Fibroblast of villous mesenchyme (primary cell): ENCODE measurements at places on chromosomes 5 and 9. TPM values are rescaled to one million over a fixed set of nuclear protein-coding genes. Genes with fewer than 3 reads are reported as not detected.

GRCh38 chr9:106960258-106960657, 97.3 kb downstream of the ZNF462 start:
- DNase-seq = no peak

- no peak for DNase-seq
Observed at GRCh38 chr9:14243514-14244042, 70.4 kb downstream of the NFIB start.

DNA sequence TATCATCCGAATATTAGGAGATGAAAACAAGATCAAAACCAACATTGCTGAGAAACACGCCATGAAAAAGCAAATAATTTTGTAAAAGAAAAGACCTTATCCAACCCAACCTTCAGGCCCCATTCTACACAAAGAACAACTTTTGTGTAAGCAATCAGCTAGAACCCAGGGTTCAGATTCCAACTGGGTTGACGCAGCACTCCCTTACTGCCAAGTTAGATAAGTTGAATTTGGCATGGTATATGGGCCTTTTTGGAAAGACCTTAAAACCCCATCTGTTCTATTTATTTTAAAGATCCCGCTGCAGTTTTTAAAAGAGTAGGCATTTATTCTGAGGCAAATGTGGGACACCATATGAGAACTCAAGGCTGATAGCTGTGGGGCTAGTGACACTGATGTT, 2033.8 kb upstream of the WWC1 start:
- no peak for DNase-seq

GRCh38 chr5:1235379-1235778, 10.2 kb downstream of the SLC6A18 start:
- no peak for DNase-seq

DNA sequence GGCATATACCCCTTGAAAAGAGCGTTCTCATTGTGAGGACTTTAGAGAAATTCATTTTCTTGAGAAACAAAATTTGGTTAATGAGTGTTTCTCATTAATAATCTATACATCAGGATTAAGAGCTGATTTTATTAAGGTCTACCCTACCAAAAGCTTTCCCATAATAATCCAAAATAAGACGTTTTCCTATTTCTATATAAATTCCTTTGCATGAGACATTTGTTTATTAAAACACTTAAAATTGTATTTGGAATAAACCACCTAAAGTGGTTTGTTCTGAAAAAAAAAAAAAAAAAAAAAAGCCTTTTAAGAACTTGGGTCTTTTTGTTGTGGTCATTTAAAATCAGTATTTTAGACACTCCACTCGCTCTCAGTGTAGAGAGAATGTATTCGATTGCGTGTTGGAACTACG, 695 bp upstream of the TMOD1 start:
- no peak for DNase-seq

GRCh38 chr9:33637881-33638280, 113.8 kb downstream of the ANKRD18B start:
- no peak for DNase-seq

- no peak for DNase-seq
Observed at GRCh38 chr5:93755716-93756115, 14.3 kb upstream of the POU5F2 start.

DNA sequence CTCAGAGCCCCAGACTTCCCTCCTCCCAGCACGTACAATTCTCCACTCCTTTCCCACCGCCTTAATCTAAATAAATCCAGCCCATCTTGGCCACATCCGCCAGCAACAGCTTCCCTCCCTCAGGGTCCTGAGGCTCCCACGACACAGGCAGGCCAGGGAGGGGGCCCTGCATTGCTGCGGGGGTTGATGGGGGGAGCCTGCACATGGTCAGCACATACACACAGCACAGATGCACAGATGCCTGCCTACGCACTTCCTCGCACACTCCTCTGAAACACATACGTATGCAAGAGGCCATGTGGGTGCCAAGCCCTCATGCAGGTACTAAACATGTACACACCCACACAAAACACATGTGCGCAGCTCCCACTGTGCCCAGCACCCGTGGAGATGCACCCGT, 14.8 kb downstream of the PDGFRB start:
- peak; percentile 99 for DNase-seq

DNA sequence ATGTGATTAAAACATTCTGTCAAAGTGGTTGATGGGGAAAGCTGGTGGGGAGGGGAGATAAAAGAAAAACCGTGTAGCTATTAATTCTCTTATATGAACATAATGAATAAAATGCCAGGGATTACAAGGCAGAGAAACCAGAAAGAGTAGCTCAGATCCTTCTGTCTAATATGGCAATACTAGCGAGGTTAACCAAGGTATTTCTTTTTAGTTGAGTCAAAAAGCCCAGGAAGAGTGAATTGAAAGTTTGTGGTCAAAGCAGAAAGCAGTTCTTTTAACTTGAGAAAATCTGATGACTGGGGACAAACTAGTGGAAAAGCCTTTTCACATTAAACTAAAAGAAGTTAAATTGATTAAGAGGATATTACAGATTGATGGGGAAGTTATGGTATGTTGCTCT, 76.0 kb downstream of the ERBIN start:
- DNase-seq = no peak

GRCh38 chr5:172412724-172413286, 41.5 kb downstream of the SH3PXD2B start:
- DNase-seq = peak; percentile 97

- peak; percentile 66 for DNase-seq
Observed at GRCh38 chr9:13427587-13427986, 148.1 kb upstream of the MPDZ start.

GRCh38 chr9:84945878-84946538, 276.5 kb downstream of the NTRK2 start:
- no peak for DNase-seq

- no peak for DNase-seq
Observed at GRCh38 chr5:150118561-150119229, 32.3 kb upstream of the CSF1R start.

DNA sequence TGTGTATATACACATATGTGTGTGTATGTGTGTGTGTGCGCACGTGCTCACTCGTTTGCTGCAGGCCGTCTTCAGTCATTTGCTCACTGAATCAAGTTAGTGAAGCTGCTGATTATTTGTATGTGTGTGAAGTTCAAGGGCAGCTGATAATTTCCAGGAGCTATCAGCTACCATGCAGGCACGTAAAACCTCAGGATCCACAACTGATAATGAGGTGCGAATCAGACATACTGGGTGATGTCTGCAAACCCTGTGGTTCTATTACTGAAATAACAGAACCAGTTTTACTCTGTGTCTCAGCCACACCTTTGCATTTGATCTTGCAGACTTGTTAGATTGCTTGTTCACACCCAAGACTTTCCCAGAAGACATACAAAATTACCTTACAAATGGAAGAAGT, 257.6 kb downstream of the TAF11L14 start:
- no peak for DNase-seq

- DNase-seq = peak; percentile 71
Observed at GRCh38 chr9:107684224-107684623, 194.7 kb upstream of the KLF4 start.

DNA sequence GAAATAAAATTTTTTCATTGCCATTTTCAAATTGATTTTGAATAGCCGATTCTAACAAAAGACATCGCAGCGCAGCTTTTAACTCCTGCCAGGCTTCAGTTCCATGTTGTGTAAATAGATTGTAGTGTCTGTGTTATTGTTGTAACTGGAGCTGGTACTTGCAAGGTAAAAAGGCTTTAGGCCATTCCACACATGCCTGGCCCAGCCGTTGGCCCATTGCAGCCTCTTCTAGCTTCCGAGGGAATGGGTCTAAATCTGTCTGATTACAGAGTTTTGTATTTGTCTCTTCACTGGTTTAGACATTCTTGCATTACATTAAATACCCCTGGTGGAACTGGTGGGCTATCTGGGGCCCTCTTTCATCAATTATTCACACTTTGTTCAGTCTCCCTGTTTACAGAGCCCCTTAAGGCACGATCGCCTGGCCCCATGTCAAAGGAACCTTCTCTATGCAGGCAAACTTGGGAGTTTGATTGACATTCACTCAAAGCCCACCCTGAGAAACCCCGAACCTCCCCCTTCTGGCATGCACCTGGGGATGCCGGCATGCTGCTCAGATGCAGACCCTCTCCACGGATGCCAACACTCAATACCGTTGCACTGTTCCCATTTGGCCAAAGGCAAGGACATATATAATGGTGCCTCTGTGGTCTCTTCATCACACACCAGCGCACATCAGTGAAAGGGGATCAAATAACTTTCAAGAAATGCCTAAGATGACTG, 281.7 kb upstream of the IRX2 start:
- DNase-seq = no peak

DNA sequence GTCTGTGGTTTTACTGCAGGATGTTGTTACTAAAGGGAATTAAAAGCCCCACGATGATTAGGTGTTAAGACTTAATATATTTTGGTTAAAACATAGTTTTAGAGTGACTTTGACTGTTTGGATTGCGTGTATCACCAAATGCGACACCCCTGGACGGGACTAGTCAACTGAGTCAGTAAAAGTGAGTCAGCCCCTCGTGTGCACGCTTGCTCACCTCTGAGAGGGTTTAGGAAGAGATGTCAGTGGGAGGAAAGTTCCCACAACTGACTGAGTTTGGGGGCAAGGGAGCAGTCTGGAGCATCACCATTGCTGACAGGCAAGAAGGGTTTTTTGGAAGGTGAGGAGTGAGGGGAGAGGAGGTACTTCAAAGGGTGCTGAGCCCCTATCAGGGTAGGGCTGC, 14.4 kb upstream of the DMRT3 start:
- no peak for DNase-seq

GRCh38 chr9:96294159-96294545, 7.8 kb downstream of the HSD17B3 start:
- DNase-seq = no peak

DNA sequence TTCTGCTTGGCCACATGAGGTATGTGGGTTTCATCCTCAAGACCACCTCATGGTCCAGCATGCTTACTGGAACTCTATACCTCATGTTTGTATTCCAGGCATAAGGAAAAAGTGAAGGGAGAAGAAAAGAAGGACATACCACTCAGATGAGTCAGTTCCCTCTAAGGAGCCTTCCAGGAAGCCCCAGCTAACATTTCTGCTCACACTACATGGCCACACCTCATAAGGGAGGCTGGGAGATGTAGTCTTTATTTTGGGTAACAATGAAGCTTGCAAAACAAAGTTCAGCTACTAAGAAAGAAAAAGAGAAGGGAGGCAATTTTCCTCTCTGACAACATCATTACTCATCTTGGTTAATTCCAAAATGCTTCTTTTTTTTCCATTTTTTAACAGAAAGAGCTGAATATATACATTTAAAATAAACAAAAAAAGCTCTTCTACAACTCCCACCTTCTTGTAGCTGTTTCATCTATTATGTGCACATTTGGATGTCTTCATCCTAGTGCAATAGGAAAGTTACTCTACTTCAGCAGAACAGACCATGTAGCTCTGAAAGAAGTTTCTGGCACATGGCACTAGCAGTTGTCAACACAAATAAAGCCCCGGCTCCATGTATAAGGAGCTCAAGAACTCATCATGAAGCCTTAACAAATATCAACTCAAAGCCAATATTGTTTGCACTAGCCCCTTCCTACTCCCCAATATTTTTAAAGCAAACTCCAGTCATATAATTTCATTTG, 123.6 kb upstream of the CCDC112 start:
- DNase-seq = peak; percentile 87

- DNase-seq = peak; percentile 33
Observed at GRCh38 chr9:33466565-33467495, 6.9 kb downstream of the NOL6 start.

The LTC4S gene
- 0.43 TPM in 1 of 2 replicates, not detected in the other for total RNA-seq

The CMYA5 gene
- total RNA-seq = 1.3 and 1.7 TPM in 2 replicates

The GTF2H2 gene
- total RNA-seq = 27.1 and 40.6 TPM in 2 replicates

The PCDHA5 gene
- total RNA-seq = under 0.01 TPM in 2 replicates

The ORM2 gene
- total RNA-seq = not detected in 2 replicates

The PCDHB15 gene
- under 0.01 TPM in 2 replicates for total RNA-seq

The LECT2 gene
- not detected in 2 replicates for total RNA-seq

The LCN12 gene
- total RNA-seq = 0.86 TPM in 1 of 2 replicates, not detected in the other

The SLC4A9 gene
- not detected in 2 replicates for total RNA-seq

The SLC44A1 gene
- total RNA-seq = 22.5 and 37.1 TPM in 2 replicates

The SEC24A gene
- 33.5 and 47.9 TPM in 2 replicates for total RNA-seq
